ENCODE measurements at places on chromosomes 7 and 10.

DNA sequence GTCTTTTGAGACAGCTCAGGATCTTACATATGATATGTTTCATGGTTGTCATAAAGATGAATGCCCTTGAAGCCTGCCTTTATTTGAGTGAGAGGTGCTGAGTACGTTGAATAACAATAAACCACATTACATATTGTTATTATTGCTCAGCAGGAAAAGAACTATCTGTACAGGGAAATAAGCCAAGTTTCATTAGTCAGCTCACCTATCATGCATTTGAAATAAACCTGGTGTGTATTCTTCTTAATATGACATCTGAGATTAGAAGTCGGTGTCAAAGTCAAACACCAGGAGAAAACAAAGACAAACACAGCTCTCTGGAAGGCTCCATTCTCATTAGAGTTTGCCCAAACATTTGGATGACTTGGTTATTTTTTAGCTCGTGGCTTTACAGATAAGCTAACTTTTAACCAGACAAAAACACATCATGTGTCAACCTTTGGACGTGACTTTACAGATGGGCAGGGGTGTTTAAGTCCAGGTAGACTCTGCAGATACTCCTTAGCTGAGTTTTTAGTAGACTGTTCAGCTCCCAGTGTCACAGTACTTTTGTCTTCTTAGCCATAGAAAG is 71.2 kb upstream of the AOAH start:
- no peak for DNase-seq

GRCh38 chr7:18529239-18529638 is 33.7 kb downstream of the HDAC9 start:
- no peak for DNase-seq

GRCh38 chr7:28013441-28013840 is 167.2 kb downstream of the JAZF1 start:
- no peak for DNase-seq

- DNase-seq: no peak
Observed at GRCh38 chr10:89392974-89393373, 551 bp downstream of the IFIT1 start.

- no peak for DNase-seq
Observed at GRCh38 chr7:150663802-150664494, 21.6 kb upstream of the GIMAP2 start.

DNA sequence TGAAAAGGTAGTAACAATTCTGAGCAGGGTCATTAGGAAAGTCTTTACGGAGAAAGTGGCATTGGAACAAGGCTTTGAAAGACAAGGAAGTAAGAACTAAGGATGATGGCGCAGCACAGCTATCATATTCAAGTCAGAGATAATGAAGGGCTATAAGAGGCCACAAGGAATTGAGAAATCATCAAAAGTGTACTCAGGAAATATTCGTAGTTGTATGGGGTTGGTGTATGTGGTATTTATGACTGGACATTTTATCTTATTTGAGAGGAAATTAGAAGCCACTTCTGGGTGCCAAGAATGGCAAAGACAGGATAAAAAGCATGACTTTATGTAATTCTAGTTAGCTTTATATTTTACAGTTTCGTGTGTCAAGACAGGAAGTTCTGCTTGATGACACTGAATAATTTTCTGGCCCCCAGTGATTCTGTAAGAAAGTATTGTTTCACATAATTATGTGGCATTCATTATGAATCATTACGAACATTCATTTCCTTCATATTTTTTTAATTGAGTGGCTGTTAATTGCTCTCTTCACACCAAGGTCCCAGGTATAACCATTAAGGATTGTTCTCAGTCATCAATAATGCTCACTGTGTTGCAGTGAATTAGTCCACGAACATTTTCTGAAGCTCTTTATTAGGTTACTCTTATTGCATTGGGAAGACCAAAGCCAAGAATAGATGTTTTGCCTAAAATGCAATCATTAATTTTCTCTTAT is 244.3 kb downstream of the PHF14 start:
- DNase-seq: no peak

- no peak for DNase-seq
Observed at GRCh38 chr7:92751902-92752901, 84.2 kb downstream of the CDK6 start.

DNA sequence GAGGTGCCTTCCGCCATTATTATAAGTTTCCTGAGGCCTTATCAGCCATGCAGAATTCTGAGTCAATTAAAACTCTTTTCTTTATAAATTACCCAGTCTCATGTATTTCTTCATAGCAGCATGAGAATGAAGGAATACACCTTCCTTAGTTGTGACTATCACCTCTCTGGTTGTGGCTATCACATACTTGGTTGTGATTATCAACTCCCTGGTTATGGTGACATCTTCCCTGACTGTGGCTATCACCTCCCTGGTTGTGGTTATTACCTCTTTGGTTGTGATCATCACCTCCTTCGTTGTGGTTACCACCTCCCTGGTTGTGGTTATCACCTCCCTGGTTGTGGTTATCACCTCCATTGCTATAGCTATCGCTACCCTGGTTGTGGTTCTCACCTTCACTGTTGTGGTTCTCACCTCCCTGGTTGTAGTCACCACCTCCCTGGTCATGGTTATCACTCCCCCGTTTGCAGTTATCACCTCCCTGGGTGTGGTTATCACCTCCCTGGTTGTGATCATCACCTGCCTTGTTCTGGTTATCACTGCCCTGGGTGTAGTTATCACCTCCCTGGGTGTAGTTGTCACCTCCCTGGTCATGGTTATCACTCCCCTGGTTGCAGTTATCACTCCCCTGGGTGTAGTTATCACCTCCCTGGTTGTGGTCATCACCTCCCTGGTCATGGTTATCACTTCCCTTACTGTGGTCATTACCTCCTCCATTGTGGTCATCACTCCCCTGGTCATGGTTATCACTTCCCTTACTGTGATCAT is 105.9 kb downstream of the GPR26 start:
- DNase-seq: no peak

GRCh38 chr10:33869028-33869427 is 534.6 kb upstream of the NRP1 start:
- DNase-seq: no peak
